ENCODE measurements at places on chromosomes 16 and 17.

GRCh38 chr17:14813649-14814370, 451.3 kb downstream of the PMP22 start:
- DNase-seq = no peak

GRCh38 chr17:50348522-50349242, 2.8 kb downstream of the XYLT2 start:
- DNase-seq = no peak

DNA sequence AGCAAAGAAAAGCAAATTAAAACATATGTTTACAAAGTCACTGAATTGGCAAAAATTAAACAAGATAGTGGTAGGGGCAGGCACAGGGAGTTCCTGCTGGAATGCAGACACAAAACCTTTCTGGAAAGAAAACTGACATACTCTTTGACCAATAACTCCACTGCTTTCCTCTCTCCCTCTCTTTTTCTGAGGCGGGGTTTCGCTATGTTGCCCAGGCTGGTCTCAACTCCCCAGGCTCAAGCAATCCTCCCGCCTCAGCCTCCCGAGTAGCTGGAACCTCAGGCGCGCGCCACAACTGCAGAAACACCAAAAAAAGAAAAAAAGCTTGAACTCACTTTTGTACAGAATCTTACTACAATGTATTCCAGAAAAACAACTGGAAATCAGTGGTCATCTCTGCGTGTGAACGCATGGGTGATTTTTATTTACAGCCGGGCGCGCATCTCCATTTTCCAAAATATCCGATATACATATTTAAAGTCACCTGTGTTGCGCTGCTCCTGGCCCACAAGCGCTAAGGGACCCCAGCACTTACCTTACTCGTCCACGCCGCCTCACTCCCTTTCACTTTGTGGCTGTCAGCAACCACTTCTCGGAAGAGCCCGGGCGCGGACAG, 480 bp downstream of the TXNL4B start:
- no peak for DNase-seq

DNA sequence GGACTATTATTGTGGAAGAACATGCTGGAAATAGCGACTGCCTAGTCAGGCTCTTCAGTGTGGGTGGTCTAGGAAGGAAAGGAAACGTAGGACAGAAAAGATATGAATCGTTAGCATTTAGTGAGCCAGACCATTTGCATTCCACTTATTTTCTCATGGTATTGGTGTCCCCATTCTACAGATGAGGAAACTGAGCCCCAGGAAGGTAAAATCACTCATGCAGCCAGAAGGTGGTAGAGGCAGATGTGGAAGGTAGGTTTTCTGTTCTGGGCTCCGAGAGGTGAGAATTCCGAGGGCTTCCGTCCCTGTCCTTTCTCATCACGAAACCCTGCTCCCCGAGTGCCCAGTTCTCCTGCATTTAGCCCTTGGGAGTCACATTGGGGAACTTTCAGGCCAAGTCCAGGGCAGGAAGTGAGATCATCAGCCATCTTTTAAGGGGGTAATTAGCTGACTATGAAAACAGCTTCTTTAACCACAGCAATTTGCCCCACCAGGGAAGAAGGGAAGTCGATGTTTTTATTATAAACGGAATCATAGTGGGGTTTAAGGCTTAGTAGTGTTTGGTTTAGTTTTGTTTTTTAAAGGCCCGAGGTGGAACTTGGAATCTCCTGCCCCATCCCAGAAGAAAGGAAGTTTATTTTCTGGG, 110.7 kb upstream of the IRX3 start:
- no peak for DNase-seq

GRCh38 chr16:77064037-77064436, 127.0 kb upstream of the MON1B start:
- no peak for DNase-seq

- no peak for DNase-seq
Measured at GRCh38 chr17:4425398-4425797, 8.3 kb upstream of the SPNS3 start.

DNA sequence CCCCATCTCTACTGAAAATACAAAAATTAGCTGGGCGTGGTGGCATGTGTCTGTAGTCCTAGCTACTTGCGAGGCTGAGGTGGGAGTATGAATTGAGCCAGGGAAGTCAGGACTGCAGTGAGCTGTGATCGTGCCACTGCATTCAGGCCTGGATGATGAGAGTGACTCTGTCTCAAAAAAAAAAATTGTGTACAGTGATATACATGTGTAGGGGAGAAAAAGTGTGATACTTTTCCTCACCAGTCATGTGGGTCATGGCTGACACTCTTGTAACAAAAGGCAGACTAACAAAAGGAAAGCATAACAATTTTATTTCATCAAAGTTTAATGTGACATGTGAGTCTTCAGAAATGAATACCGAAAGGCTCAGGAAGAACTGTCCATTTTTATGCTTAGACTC, 2.0 kb upstream of the ABCC12 start:
- no peak for DNase-seq

GRCh38 chr16:84485255-84486010, 19.0 kb downstream of the MEAK7 start:
- no peak for DNase-seq

DNA sequence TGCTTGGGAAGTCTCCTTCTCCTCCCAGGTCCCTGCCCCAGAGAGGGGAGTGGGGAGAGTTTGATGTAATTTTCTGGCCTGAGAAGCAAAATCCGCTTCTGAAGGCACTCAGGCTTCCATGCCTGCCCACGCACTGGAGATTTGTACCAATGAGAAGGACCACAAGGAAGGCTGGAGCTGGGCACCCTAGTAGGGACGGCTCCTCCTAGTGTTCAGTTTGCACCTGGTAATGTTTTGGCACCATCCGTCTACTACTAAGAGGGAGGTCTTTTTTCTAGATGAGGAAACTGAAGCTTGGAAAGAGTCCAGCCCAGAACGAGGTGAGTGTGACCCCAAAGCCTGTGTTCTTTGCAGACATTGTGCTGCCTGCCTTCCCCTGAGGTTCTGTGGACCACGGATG, 83.6 kb upstream of the NLRP1 start:
- no peak for DNase-seq

- no peak for DNase-seq
Measured at GRCh38 chr17:39666231-39666600, 1.1 kb downstream of the TCAP start.

DNA sequence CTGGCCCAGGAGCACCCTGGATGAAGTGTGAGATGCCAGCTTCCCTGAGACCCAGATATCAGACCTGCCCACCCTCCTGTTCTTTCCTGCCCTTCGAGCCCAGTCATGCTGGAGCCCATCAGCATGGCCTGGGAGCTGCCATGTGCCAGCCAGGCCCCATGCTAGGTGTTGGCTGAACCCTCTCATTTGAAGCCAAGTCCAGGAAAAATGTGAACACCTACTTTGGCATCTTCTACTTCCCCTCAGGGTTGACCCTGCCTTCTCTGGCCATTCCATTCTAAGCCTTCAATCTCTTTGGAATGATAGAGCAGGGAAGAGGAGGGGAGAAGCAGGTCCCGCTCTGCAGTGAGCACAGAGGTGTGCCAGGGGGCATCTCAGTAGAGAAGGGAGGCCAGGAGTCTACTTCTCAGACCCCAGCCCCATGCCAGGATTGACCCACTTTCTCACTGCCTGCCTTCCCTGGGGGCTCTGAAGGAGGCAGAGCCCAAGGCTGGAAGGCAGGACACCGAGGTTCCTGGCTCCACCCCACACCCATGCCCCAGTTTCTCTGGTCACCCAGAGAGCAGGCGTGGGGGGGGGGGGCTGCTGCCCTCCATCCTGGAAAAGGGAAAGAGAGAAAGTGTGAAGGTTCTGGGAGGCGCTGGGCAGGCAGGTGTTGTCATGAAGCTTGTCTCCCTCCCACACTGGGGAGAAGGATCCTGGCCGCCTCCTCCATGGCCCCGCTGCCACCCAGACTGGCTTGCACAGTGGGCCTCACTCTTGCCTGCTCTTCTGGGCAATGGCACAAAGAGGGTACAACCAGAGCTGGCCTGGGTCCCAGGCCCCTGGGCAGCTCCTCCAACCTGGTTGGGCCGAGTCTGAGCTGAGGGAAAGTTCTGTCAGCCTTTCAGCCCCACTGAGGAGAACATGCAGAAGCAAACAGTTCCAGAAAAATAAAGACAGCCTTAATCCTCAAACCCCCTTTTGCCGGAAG, 9.3 kb downstream of the HDAC5 start:
- no peak for DNase-seq

GRCh38 chr17:79465681-79466025, 145.2 kb downstream of the RBFOX3 start:
- DNase-seq = no peak

Measured in epithelial cell of prostate (primary cell).